ENCODE measurements at places on chromosomes 5 and 9. TPM values are rescaled to one million over a fixed set of nuclear protein-coding genes. Genes with fewer than 3 reads are reported as not detected.
A peak's percentile ranks its signal among the peaks of the same experiment; 100 is the strongest.

CMBL gene
- 1.2 TPM for total RNA-seq

DNA sequence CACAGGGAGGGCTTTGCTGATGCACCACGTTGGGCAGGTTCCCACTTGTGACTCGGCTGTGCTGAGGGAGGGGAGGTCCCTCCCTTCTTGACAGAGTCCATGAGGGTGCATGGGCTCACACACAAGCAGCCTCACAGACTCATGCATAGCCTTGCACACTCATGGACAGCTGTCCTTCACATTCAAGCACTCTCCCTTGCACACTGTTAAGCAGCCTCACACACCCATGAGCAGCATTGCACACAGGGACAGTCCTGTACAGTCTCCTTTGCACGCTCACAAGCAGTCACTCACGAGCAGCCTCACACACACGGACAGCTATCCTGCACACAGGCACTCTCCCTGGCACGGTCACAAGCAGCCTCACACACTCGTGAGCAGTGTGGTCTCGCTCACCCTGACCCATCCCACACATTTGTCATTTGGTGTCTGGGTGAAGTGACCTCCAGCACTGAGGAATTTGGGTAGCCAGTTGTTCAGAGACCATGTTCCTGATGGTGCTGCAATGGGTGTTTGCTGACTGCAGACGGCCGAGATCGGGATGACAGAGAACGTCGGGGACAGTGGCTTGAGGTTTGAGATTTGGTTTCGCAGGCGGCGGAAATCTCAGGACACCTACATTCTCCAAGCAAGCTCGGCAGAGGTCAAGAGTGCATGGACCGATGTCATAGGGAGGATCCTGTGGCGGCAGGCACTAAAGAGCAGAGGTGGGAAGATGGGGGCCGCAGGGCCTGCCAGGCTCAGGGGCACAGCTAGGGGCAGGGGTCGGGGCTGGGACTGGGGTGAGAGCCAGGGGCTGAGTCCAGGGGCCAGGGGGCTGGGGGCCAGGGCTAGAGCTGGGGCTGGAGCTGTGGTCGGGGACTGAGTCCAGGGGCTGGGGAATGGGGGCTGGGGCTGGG lies 17.7 kb upstream of the LRRC14B start:
- DNase-seq: no peak

- DNase-seq: no peak
Observed at GRCh38 chr5:107565791-107566767, 104.7 kb downstream of the EFNA5 start.

GRCh38 chr9:6199596-6199995 lies 16.0 kb upstream of the IL33 start:
- no peak for DNase-seq

GRCh38 chr5:172820046-172820767 lies 13.8 kb upstream of the ERGIC1 start:
- DNase-seq: peak; percentile 46
